ENCODE measurements at places on chromosomes 5 and 9.

GRCh38 chr9:102499468-102499867, 495.7 kb upstream of the CYLC2 start:
- no peak for DNase-seq

DNA sequence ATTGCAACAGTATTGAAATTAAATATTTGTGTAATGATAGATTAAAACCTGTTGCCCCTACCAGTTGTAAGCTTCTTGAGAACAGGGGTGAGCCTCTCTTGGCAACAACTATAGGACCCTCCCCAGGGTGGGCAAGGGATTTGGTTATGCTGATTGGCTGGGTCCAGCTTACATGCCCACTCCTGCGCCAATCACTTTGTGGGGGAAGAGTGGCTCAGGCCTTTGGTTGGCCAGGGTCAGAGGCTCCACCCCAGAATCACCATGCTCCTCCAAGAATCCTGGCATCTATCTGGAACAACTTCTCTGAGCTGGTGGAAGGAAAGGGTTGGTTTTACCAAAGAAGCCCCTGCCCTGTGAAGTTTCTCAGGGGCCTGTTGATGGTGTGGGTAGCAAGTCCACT, 8.6 kb upstream of the PITX1 start:
- no peak for DNase-seq

GRCh38 chr9:93059011-93059714, 662 bp downstream of the SUSD3 start:
- no peak for DNase-seq

GRCh38 chr5:133121080-133121479, 69.3 kb downstream of the HSPA4 start:
- DNase-seq: no peak

GRCh38 chr9:124340219-124341069, 74.8 kb downstream of the PSMB7 start:
- no peak for DNase-seq

GRCh38 chr5:114369680-114370417, 8.0 kb downstream of the KCNN2 start:
- DNase-seq: no peak

DNA sequence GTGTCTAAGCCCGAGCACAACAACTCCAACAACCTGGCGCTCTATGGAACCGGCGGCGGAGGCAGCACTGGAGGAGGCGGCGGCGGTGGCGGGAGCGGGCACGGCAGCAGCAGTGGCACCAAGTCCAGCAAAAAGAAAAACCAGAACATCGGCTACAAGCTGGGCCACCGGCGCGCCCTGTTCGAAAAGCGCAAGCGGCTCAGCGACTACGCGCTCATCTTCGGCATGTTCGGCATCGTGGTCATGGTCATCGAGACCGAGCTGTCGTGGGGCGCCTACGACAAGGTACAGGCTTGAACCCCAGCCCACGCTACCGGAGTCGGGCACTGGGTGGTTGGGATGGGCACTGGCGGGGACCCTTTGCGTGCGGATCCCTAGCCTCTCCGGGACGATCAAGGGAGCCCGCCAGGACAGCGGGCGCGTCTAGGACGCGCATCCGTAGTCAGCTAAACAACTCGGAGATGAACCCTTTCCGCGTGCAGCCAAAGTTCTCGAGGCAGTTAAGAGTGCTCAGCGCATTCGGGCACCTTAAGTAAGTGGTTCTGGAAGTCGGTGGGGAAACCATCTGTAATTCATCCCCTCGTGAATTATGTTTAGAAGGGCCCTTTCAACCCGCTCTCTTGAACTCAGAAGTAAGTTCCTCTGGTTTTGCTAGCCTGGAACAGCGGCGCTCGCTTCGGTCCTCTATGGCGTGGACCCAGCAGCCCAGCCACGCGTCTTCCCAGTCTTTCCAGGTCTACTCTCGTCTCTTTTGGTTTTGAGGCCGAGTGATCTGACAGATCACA, 1.3 kb downstream of the KCNN2 start:
- no peak for DNase-seq

GRCh38 chr9:4099976-4100735, 199.7 kb downstream of the GLIS3 start:
- no peak for DNase-seq

DNA sequence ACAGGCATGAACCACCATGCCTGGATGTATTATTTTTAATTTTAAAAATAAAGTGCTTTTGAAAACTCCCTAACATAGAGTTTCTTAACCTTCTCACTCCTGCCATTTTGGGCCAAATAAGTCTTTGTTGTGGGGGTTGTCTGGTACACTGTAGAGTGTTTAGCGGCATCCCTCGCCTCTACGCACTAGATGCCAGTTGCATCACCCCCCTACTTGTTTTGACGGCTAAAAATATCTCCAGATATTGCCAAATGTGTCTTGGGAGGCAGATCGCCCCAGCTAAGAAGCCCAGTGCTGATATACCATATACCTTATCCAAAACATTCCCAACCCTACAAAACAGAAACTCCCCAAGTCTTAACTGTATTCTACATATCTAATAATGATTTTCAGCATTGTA, 54.6 kb downstream of the SCAI start:
- no peak for DNase-seq

- no peak for DNase-seq
These were observed 28.9 kb downstream of the TAF11L14 start for GRCh38 chr5:17663182-17663581.

GRCh38 chr5:112479418-112479817, 60.3 kb upstream of the EPB41L4A start:
- DNase-seq: no peak

DNA sequence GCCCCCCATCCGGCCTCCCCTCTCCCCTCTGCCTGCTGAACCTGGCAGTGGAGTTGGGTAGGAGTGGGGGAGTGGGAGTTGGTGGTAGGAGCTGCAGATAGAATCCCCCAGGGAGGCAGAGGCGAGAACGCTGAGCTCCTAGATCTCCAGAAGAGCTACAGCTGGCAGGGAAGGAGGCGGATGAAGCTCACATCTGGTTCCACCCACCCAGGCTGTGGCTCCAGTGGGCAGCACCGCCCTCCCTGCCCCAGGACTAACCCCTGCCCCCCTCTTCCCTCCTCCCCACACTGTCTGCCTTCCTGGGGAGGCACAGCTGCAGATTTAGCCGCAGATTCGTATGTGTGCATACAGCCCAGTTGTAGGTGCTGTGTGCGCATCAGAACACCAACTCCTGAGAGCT, 34.2 kb downstream of the C9orf50 start:
- DNase-seq: no peak

- peak; percentile 55 for DNase-seq
These were observed 730 bp downstream of the WWC1 start for GRCh38 chr5:168291964-168292785.

DNA sequence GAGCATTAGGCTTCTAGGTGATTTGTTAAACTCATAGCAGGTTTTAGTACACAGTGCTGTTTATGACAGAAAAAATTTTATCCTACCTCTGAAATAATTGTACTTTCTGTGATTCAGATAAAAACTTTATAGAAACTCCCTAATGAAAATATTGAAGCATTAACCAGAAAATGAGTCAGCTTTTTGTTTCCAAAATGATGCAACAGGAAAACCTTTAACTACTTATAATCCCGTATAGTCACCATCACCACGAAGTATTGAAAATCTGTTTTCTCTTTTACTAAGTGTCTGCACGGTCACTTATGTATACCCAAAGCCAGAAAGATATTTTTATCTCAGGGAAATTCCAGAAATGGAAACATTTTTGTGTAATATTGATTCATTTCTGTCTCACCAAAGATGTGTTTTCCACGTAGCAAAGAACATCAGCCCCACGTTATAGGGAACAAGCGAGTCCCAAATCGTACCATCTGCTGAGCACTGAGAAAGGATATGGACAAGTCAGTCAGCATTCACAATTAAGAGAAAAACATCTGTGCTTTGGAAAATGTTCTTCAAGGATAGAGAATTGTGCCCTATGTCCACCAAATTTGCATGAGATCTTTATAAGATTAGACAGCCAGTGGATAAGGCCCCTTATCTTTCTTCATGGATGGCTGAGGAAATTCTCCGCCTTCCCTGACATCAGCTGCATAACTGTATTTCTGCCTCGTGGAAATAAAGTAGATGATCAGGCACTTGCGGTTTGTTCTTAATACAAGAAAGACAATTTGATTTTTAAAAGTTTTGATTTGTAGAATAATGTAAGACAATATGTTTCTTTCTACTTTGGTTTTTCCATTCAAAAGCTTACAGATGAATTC, 41.9 kb downstream of the TNFAIP8 start:
- DNase-seq: no peak

- DNase-seq: peak; percentile 59
These were observed at the start of gene ABL1 for GRCh38 chr9:130834371-130835336. Gene ABL1 (plus strand): TSS chr9:130835254. CDS start chr9:130835447, 193 bp downstream.

DNA sequence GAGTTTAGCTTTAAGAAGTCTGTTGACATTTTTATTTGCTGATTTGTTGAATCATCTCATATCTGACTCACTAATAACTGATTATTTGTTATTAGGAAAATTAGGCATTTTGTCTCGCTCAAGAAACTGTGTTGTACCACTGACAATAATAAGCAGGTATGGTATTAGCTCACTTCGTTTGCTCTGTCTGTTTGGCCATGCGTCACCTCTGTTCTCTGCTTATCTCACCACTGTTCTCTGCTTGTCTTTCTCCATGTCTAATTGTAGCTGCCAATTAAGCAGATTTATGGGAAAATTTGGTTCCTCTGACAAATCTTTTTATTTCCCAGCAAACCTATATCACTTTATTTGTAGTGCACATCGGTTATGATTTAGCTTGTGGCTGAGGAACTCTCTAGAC, 138.9 kb downstream of the WDR41 start:
- peak; percentile 60 for DNase-seq

DNA sequence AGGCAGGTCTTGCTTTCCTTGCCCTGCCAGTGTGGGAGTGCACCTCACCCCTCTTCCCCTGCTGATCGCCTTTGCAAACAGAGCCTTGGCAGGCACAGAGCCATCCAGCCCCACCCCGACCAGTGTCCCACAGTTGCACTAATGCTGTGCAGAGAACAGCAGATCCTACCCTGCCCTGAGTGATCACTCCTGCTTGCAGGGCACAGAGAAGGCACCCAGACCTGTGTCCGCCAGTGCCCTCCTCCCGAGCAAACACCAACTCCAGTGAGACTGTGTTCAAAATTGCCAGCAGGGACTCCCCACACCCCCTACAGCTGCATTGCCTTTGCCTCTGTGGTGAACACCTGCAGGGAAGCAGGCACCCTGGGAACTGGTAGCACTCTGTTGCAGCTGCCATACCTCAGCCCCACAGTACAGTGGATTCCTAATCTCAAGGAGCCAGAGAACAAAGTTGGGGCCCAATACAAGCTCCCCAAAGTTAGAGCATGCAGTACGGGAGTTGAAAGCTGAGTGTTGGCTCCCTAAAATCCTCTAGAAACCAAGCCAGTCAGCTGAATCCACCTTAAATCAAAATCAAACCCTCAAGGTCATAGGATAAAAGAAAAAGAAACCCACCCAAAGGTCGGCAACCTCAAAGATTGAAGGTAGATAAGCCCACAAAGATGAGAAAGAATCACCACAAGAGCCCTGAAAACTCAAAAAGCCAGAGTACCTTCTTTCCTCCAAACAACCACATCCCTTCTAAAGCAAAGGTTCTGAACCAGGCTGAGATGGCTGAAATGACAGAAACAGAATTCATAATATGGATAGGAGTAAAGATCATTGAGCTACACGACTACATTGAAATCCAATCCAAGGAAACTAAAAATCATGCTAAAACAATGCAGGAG, 92.9 kb upstream of the PIK3R1 start:
- DNase-seq: peak; percentile 54

DNA sequence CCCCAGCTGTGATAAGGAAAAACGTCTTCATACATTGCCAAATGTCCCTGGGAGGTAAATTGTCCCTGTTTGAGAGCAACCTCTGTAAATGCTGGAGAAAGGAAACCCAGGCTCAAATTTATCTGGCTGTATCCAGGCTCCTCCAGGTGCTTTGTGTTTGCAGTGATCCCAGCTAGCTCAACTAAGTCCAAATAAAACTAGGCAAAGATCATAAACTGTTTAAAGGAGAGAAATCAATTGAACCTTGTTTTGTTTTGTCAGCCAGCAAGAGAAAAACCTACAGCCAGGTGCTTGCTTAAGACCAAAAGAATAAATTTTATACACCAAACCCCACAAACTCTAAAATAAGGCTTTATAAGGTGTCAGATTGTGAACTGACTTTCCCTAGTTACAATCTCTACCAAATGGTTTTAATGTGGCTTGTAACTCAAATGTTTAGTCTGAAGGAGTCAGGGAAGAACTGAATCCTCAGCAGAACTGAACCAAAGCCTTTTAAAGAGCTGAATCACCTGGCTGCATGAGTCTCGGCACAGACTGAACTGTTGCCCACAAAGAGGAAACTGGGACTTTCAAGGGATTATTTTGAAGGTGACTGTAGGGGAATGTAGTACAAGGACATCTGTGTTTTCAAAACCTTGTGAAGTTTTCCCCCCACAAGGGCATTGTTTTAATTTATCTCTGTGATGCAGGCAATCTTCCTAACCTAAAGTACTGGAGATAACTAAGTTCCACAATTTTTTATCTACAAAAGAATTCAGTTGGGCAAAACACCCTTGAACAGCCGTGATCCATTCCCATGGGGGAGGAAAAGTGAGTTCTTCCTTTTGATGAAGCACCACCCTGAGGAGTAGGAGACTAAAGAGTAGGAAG, 201.7 kb upstream of the TARS1 start:
- DNase-seq: no peak

- no peak for DNase-seq
These were observed 217.6 kb upstream of the ANKRD55 start for GRCh38 chr5:56450766-56451165.

DNA sequence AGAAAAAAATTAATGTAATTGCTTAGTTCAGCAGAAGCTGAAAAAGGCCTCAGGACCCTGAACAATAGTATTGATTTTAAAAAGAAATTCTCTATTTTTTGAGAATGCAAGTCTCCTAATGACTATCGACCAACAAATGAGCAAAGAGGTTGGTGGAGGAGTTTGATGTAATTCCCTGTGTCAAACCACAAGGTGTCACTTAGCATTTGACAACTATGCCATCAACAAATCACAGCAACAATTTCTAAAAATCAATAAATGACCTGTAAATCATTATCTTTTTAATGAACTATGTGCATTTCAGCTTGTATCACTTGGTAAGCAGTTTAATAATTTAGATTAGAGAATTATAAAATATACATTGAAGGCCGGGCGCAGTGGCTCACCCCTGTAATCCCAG, 133.7 kb downstream of the PRELID2 start:
- DNase-seq: no peak

GRCh38 chr9:69089491-69089890, 53.9 kb downstream of the FXN start:
- no peak for DNase-seq

DNA sequence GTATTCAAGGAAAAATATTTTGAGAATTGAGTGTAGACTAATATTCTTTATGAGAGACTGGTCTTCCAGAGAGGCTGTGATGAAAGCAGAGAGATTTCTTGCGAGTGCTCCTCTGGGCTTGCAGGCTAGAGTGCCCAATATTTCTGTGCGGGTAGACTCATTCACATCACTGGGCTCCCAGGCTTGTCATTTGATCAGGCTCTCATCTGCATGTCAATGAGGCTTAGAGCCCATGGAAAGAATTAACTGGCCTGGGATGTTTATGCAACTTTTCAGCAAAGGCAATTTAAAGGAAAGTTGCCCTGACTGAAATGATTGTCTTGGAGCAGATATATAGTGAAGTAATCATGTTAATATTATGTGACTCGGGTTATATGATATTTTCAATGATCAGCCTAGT, 42.3 kb downstream of the SNCAIP start:
- DNase-seq: no peak

Data from NCI-H1417 (cell line).